Urinary bladder (tissue), 4 donors: ENCODE measurements at places on chromosomes 6 and 20. TPM values are rescaled to one million over a fixed set of nuclear protein-coding genes. Genes with fewer than 3 reads are reported as not detected.

Gene SOX4
- 71.0 TPM for total RNA-seq

- no peak for DNase-seq
Measured at GRCh38 chr6:145963216-145964068, 716 bp downstream of the SHPRH start.

- DNase-seq = no peak
Measured at GRCh38 chr20:2545594-2545993, 9.2 kb downstream of the TMC2 start.

DNA sequence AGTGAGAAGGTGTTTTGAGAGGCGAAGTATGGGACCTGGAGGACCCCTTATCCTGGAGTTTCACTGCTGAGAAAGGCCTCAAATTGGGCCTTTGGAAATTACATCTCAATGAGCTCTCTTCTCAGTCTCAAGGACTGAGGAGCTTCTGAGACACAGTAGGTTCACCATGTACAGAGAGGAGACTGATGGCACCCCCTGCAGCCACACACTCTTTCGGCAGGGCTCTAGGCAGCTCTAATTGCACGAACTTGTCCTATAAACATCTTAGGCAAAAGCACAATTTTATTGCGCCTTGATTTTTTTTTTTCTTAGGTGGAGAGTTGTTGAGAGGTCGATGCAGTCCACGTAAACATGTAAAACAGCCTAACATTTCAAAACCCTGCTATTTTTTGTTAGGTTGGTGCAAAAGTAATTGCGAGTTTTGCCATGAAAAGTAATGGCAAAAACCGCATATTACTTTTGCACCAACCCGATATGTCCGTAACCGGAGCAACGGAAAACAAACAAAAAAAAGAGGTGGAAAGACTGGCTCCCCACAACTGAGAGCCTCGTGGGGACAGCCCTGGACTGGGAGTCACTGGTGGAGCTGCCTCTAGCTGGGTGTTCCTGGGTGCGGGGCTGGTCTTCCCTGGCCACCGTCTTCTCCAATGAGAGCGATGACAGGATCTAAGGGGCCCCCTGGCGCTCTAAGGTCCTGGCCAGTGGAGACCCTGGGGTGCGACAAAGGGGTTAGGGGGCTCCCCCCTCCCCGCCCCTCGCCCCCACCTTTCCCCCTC is 84.0 kb upstream of the EYA2 start:
- DNase-seq = no peak

- no peak for DNase-seq
Measured at GRCh38 chr6:155319902-155320301, 5.6 kb upstream of the TFB1M start.

Gene LRRC73
- not detected for total RNA-seq

DNA sequence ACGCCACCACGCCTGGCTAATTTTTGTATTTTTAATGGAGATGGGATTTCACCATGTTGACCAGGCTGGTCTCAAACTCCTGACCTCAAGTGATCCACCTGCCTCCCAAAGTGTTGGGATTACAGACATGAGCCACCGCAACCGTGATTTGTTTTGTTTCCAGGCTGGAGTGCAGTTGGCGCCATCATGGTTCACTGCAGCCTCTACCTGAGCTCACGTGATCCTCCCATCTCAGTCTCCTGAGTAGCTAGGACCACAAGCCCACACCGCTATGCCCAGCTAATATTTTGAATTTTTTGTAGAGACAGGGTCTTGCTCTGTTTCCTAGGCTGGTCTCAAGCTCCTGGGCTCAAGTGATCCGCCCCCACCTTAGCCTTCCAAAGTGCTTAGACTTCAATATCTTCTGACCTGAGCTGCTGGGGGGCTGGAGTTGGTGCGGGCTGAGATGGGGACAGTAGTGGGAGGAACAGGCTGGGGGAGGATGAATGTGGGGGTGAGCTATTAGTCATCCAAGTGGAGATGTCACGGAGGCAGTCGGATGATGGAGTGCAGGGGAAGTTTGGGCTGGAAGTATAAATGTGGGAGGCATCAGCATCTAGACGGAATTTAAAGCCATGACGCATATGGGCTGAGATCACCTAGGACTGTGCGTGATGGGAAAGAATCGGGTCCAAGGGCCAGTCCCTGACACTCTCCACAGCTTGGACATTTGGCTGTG is 23.1 kb upstream of the ZMYND8 start:
- DNase-seq = no peak

- DNase-seq = no peak
Measured at GRCh38 chr6:167214206-167214605, 56.4 kb upstream of the GPR31 start.

GRCh38 chr6:43461936-43462335 is 6.6 kb upstream of the DLK2 start:
- no peak for DNase-seq

Gene SCAND1
- 17.9 TPM for total RNA-seq

- DNase-seq = no peak
Measured at GRCh38 chr6:125258651-125259353, 43.0 kb downstream of the HDDC2 start.

DNA sequence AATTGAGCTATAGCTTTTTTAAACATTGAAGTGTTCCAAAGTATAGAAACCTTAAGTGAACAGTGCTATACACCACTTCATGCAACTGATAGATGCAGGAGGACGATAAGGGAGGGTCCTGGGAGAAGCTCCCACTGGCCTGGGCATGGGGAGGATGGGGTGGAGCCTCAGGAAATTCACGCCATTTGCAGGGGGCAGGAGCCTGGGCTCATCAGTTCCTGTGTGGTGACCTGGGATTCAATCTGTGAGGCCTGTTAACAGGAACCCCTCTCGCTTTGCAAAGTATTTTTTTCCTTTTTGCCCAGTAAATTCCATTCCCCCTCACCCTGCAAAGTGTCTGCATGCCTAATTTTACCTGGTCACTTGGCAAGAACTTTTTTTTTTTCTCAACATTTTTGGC is 11.0 kb upstream of the ASCC3 start:
- no peak for DNase-seq

Gene MCM3
- total RNA-seq = 45.8 TPM

DNA sequence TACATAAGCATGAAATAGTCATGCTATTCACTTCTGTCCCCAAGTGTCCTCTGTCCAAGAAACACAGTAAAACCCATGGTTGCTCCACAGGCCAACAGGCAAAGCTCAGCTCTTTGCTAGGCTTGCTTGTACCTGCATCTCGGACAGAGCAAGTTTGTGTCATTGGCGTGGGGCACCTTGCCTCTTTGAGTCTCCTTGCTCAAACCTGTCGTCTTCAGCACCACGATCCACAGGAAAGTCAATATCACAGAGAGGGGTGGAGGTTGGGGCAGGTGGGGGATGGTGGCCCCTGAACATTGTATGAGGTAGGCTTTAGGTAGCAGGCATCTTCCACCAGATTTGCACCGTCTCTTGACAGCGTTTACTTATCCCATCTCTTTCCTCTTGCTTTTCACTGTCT is 4.1 kb upstream of the TMEM14B start:
- no peak for DNase-seq

DNA sequence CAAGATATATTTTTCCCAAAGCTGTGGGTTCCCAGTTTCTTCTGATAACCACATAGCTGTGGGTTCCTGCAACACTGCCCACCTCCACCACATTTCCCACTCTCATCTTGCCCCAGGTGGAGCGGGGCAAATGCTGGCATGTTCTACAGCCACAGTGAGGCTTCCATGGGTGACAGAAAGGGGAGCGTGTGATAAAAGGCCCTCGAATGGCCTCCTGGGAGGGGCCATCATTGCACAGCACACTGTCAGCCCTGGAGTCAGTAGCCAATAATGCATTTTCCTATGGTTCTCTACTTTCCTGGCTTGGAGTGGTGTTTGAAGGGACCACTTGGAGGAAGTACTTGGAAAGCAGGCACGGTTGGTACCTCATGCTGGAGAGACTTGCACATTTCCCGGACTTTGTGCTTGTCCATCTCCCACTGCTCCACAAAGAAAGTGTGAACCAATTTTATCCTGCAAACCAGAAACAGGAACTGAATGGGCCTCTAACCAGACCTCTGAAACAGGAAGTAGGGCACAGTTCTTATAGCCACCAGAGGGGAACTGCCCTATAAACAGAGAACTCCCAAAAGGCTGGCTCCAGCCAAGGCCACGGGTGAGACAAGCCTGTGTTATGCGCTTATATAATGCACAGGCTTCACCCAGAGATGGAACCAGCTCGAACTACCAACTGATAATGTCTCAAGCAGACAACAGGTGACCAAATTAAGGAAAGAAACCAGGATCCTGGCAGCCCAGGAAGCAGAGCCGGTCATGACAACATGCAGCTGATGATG is 8.6 kb downstream of the MAP3K5 start:
- DNase-seq = no peak

DNA sequence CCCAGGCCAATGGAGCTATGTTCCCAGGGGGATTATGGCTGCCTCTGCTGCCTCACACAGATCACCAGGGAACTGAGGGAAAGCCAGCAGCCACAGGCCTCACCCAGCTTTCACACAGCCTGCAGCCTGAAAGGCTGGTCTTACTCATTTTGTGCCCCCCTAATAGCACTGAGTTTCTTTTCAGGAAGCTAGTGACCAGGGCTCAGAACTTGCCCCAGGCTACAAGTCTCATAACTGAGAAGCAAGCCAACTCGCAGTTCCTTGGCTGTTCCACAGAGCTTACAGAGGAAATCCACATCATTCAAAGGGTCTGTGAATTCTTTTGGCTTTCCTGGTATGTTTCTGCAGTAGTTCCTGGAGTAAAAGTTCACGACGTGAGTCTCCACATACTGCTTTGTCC is 524.8 kb upstream of the GJE1 start:
- DNase-seq = no peak

GRCh38 chr20:58169450-58169849 is 59.0 kb downstream of the ANKRD60 start:
- no peak for DNase-seq

- no peak for DNase-seq
Measured at GRCh38 chr6:159801935-159802334, 1.9 kb downstream of the PNLDC1 start.

DNA sequence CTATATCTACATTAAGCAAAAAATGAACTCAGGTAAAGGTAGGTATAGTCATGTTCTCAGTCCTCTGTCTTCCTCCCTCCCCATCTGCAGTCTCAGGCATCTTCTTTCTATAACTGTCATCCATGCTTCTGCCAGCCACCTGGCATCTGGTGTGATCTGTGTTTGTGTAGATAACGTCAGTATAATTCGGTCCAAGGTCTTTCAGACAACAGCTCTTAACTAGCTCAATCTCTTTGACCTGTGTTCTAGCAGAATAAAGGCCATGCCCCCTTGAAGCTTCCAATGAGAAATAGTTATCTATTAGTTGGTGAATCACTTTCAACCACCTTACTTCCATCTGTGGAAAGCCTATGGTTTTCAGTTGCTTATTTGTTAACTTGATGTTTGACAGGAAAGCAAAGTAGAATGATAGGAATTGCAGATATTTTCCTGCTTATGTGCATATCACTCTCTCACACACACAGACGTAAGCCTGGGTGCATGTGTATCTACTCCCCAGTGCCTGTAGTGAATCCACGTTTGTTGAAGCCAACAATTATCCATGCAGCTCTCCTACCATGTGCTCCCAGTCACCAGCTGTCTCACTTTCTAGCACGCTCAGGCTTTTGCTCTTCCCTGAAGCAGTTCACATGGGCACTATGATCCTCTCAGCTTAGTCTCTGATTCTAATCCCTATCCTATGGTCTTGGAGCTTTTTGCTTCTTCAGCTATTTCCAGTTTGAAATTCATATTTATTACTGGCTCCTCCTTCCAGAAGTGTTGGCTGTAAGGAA is 433.7 kb upstream of the MANEA start:
- no peak for DNase-seq

DNA sequence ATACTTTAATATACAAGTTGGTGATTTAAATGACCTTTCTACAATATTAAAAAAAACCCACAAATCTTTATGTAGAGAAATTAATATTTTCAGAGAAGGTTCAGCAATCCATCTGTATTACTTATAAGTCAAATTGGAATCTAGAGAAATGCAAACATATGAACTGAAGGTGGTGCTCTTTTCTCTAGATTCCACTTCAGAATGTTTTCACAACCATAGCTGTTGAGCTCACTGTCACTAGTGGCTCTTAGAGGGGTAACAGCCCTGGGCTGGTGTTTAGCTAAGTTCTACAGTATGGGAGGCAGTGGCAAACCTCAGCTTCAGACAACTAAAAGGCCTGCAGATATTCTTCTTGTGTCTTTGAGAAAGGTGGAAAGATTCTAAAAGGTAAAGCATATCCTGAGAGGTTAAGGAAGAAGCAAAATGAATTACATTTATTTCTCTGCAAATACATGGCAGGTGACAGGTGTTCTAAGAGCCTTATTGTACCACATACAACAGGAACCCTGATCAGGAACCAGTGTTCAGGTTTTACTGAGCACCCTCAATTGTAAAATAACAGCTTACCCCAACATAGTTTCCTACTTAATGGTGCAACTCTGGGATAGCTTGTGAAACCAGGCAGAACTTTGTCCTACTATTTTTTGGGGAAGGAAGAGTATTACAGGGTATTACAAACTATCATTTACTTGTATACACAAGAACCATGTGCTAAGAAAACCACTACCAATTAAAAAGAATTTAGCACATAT is 56.6 kb upstream of the SAMHD1 start:
- DNase-seq = no peak

Gene NKAIN2
- total RNA-seq = 1.7 TPM

GRCh38 chr6:29976588-29977424 is 34.5 kb downstream of the HLA-A start:
- DNase-seq = peak; percentile 45

Gene MYBL2
- total RNA-seq = 2.3 TPM

DNA sequence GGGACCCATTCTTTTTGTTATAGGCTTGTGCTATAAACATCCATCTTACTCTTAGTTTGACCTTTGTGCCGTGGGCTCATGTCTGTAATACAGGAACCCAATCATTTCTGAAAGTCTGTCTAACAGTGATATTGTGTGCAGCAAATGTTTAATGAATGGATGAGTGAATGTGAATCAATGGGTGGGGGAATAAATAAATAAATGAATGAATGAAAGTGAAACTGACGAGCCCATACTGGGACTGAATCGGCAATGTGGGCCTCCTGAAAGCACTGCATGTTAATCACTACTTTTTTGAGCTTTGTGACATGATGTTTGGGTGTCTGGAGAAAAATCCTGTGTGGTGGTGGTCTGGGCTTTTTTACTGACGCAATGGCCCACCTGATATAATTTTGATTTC is 175.0 kb downstream of the GMPR start:
- DNase-seq = no peak

Gene DNAH8
- 1.5 TPM for total RNA-seq

- DNase-seq = peak; percentile 73
Measured at GRCh38 chr6:136113736-136114173, 136.4 kb downstream of the MTFR2 start.

Gene TCP11
- 0.37 TPM for total RNA-seq

GRCh38 chr6:108596956-108597355 is 36.2 kb downstream of the FOXO3 start:
- DNase-seq = no peak

DNA sequence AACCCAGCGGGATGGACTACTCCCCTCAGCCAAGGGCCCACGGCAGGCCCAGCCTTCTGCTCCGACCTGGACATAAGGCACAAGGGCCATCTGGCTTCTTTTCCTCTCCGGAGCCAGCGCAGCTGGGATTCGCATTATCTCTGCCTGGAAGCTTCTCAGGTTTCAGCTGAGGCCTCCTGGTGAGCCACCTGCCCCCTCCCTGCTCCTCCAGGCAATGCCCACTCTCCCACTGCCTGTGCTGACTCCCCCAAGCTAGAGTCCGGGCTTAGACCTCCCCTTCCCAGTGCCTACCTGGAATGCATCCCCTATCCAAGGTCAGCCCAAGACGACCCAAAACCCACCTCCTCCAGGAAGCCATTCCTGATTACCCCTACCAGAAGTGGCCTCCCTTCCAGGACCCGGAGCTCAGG is 60.7 kb downstream of the EZR start:
- DNase-seq = no peak

- DNase-seq = no peak
Measured at GRCh38 chr20:873875-874607, 40.5 kb downstream of the FAM110A start.

Gene HLA-DQB1
- 4.0 TPM for total RNA-seq
